ENCODE measurements at places on chromosomes 13 and 19.

DNA sequence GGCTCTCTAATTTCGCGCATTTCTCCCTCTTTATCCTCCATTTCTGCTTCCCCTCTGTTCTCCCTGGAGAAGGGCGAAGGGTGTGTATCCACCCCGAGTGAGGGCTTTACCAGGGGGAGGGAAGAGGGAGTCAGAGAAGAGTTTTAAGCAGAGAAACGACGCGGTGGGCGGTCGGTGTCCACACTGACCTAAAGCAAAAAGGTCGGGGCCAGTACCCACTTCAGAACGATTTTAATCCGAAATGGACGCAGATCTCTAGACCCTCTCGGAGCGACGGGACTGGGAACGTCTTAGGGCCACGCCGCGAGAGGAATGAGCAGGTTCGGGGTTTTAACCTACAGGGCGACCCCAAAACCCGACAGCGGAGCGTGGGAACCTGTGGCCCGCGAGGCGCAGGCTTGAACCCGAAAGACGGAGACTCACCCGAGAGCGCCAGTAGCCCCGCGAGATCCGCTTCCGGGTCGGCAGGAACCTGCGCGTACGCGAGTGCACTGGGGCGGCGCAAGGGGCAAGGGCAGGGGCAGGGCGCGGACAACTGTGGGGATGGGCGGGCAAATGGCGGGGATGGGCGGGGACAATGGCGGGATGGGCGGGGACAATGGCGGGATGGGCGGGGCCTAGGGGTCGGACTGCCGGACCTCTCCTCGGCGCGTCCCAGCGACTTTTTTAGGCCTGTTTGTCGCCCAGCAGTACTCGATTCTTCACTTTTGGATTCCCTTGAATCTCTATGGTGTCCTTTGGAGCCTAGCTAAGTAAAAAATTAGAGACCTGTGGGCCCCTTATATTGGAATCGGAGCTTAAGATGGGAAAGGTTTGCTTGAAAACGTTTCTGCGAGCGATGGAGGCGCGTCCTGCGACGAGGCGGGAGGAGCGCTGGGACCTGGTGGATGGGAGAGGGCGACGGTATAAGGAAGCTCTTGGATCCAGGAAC lies at the start of gene ZNF677:
ZNF677 (minus strand) TSS at position 463 of the 931 bp plus-strand sequence. CDS start 3,323 bp downstream, outside the sequence.
- peak; percentile 85 for DNase-seq

- DNase-seq: no peak
Measured at GRCh38 chr19:38944981-38945506, 14.3 kb downstream of the MRPS12 start.

- DNase-seq: no peak
Measured at GRCh38 chr19:45819769-45820168, 4.7 kb upstream of the RSPH6A start.

GRCh38 chr19:47372603-47373002 lies 23.5 kb downstream of the DHX34 start:
- DNase-seq: no peak

GRCh38 chr13:112348642-112349345 lies 27.4 kb upstream of the SPACA7 start:
- DNase-seq: no peak
